ENCODE measurements at places on chromosomes 3 and 15.

DNA sequence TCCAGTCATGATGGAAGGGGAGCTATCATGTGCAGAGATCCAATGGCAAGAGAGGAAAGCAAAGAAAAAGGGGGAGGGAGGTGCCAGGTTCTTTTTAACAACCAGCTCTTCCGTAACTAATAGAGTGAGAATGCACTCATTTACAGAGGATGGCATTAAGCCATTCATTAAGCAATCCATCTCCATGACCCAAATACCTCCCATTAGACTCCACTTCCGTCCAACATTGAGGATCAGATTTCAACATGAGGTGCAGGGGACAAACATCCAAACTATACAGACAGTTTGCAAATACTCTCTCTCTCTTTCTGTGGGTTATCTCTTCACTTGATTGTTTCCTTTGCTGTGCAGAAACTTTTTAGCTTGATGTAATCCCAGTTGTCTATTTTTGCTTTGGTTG, 21.2 kb downstream of the ZDHHC23 start:
- no peak for DNase-seq

- DNase-seq, result no peak
These were observed 377.0 kb downstream of the GAP43 start for GRCh38 chr3:116000311-116000710.

DNA sequence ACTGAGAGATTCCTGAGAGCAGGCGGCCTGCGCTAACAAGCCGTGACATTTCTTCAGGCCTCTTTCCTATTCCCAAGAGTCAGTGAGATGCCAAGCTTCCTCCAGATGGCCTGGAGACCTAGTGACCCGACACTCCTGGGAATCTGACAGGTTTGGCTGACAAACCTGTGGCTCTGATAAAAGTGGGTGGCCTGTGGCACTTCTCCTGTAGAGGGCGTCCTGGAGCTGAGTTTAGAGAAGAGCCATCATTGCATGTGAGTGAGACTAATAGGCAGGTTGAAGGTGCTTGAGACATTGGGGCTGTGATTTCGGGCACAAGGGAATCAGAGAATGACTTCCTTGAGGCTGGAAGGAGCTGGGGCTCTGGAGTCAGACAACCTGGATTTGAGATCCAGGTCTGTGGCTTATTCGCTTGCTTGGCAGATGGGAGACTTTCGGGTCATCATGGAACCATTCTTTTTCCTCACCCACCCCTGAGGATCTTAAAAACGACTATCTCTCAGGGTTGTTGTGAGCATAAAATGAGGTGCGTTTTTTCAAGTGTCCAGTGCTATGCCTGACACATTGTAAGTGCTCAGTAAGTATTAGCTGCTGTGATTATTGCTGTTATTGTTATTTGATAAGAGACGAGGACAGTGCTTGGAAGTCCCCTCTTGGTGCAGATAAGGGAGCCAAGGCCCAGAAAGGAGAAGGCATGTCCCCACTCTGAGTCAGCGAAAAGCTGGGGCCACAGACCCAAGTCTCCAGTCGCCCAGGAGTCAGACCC, 77.2 kb downstream of the SCN10A start:
- DNase-seq, result peak; percentile 46

GRCh38 chr3:123258811-123259420, 57.2 kb downstream of the SEC22A start:
- peak; percentile 43 for DNase-seq

GRCh38 chr15:60685346-60685937, 206.5 kb upstream of the ICE2 start:
- no peak for DNase-seq

DNA sequence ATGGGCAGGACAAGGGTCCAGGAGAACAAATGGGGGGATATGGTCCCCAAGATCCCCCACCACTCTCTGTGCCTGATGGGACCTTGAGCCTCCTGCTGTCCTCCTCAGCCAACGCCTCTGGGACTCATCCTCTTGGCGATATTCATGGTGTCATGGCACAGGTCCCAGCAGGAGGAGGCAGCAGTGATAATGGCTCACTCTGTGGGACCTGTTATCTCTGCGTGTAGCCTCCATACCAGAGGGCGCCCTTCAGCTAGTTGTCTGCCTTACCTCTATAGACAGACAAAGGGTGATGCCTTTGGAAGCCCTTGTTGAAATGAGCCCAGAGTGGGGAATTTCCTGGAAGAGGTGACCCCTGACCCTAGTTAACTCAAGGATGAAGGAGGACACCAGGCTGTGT, 7.4 kb downstream of the ZBTB47 start:
- no peak for DNase-seq

- no peak for DNase-seq
These were observed 394.1 kb upstream of the NECTIN3 start for GRCh38 chr3:110677506-110677905.

- no peak for DNase-seq
These were observed 67.8 kb downstream of the GPR176 start for GRCh38 chr15:39852250-39852649.

DNA sequence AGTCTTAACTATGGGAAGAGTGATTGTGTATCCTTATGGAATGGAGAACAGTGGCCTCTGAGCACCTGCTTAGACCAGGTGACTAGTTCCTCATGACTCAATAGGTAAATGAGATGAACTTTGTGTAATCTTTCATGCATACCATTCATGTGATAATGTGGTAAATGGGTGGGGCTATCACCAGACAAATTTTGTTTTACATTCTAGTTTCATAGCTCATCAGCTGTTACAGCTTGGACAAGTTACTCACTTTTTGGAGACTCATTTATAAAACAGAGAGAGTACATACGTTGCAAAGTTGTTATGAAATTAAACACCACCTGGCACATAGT, 103.7 kb upstream of the TGFBR2 start:
- no peak for DNase-seq

DNA sequence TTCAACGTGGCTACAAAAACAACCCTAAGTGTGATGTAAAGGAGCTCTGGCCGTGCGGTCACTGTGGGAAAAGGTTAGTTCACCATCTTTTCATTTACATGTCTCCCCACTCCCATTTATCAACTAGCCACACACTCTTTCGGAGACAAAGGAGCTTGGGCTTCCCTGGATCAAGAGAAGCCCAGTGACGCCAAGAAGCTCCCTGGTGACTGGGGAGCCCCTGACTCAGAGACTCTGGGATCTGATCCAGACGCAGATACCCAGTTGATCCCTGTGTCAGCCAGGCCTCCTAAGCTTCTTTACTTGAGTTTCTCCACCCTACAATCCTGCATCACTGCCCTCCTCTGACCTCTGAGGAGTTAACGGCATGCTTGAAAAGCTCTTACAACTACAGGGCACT, 43.9 kb downstream of the HEG1 start:
- no peak for DNase-seq

- DNase-seq, result no peak
These were observed 22.0 kb downstream of the SLC7A14 start for GRCh38 chr3:170563712-170564423.

- DNase-seq, result no peak
These were observed 14.4 kb downstream of the GOLGB1 start for GRCh38 chr3:121735047-121735696.

GRCh38 chr3:29463304-29463703, 182.4 kb downstream of the RBMS3 start:
- DNase-seq, result no peak

DNA sequence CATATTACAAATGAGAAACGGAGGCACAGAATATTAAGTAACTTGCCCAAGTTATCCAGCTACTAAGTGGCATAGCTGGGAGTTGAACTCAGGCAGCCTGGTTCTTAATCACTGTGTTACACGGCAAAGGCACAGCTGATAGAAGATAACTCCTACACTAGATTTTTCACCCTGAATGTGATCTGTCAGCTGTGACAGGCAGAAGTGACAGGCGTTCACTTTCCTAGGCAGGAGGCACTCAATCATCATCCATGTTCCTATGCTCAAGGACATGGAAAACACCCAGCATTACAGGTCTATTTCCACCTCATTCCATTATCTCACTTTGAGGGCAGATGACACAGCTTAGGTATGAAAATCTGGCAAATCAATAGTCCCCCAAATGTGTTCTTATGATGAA, 35.6 kb downstream of the TBC1D2B start:
- no peak for DNase-seq

GRCh38 chr3:124700880-124701684, 29.2 kb upstream of the UMPS start:
- no peak for DNase-seq

DNA sequence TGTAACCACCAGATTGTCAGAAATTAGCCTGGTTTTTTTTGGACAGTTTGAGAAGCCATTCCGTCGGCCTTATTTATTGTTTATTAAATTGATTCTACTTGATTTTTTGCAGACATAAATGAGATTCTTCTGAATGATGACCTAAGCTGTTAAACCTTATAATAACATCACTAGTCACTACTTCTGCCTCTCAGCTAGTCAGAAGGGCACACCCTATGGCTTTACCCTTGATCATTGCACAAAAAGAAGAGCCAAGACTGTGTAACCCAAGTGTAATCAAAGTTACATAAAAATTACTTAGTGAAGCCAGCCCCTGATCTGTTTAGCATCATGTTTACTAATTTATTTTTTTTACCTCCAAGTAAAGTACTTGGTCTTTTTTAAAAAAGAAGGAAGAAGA, 64.3 kb downstream of the CHL1 start:
- no peak for DNase-seq

DNA sequence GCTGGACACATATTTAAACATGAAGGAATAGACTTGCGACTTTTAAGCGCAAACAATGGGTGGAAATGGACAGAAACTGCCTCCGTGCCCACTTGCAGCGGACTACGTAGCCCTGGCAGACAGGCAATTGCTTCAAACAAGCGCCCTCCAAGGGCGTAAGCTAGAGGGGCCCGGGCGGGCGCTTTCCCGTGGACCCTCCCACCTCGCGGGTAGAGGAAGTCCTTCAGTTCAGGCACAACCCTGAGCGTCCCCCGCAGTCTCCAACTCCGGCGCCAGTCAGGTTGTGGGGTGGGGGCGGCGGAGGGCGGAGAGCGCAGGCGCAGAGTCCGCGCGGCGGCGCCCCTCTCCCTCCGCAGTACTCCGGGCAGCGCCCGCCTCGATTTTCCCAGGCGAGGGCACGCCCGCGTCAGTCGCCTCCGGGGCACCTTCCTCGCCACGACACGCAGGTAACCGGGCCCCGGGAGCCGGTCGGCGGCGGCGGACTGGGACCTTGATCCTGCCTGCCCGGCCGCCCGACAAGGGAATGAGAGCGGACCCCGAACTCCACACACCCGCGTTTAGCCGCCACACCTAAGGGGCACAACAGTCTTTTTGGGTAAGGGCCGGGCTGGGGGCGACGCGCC, at the start of gene SLC35G2:
TSS of gene SLC35G2 (plus strand) at position 358 of the 623 bp plus-strand sequence. CDS start 35,335 bp downstream, outside the sequence.
- peak; percentile 89 for DNase-seq

- no peak for DNase-seq
These were observed 170.8 kb upstream of the BCL6 start for GRCh38 chr3:187916072-187916471.

GRCh38 chr3:20125897-20126296, 60.1 kb downstream of the SGO1 start:
- no peak for DNase-seq

GRCh38 chr3:49377483-49377882, 19.3 kb upstream of the GPX1 start:
- DNase-seq, result no peak

GRCh38 chr3:144109944-144110343, 138.3 kb downstream of the DIPK2A start:
- DNase-seq, result no peak

GRCh38 chr15:43270676-43271306, 4.1 kb upstream of the TGM5 start:
- DNase-seq, result no peak

- DNase-seq, result no peak
These were observed 60.3 kb upstream of the TBL1XR1 start for GRCh38 chr3:177257625-177258024.

GRCh38 chr3:171811913-171812335, 1.6 kb upstream of the PLD1 start:
- no peak for DNase-seq

DNA sequence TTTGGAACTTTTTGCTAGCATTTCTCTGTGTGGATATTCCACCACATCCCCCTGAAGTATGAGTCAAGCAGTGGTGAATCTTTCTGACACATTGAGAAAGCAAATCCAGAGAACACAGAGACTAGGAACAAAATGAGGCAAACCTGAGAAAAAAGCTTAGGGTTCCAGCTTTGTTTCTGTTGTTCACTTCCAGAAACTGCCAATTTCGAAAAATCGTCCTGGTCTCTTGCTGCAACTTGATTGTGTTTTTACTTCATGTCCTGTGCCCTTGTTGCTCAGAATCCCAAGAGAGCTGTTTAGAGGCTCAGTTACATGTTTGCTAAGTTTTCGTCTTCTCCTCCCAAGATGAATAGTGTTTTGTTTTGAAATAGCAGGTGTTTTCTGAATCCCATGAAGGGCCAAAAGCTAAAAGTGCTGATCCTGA, 13.7 kb downstream of the MAP2K1 start:
- no peak for DNase-seq

GRCh38 chr15:37103163-37103435, 2.8 kb upstream of the MEIS2 start:
- DNase-seq, result no peak

DNA sequence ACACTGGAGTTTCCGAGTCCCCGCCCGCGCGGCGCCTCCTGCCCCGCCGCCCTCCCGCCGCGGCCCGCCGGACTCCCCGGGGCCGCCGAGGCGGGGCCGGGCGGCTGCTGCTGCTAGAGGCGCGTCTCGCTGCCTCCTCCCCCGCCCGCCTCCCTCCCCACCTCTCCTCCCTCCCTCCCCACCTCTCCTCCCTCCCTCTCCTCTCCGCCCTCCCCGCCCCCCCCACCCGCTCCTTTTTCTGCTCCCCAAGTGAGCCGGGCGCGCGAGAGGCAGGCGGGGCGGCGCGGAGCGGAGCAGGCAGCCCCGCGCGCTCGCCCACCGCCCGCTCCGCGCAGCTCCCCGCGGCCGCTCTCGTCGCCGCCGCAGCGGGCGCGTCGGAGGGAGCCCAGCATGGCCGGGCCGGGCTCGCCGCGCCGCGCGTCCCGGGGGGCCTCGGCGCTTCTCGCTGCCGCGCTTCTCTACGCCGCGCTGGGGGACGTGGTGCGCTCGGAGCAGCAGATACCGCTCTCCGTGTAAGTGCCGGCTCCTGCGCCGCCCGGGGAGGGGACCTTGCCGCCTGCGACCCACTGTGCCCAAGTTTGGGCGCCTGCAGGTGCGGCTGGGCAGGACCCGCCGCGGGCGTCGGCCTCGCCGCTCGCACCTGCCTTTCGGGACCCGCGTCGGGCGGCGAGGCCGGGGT, at the start of gene CACNA2D3:
TSS of gene CACNA2D3 (plus strand) at position 229 of the 679 bp plus-strand sequence.
- no peak for DNase-seq

DNA sequence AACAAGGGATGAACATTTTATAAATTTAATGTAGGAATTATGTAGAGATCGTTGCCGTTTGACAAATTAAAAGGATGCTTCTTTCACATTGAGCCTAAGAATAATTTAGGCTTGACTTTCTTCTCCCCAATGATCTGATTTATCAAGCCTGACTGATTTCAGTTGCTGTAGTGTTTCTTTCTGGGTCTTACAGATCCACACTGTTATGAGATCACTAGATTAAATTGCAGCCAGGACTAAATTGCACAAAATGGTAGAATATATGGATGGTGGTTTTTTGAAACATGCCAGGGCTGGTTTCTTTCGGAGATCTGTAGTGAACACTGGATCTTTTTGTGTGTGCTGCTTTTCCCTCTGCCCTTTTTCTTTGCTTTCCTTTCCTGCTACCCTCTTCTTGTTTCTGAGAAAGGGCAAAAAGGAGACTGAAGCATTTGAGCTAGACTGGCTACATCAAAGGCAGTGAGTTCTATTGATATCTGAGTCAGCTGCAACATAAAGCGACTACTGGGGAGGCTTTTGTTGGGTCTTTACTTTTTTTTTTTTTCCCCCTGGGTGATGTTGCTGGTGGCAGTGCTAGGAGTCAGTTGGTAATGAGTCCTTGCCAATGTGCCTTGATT, 83.0 kb downstream of the AKAP13 start:
- DNase-seq, result no peak

All from NCI-H524 (cell line).